ENCODE measurements at places on chromosomes 1 and 21.

DNA sequence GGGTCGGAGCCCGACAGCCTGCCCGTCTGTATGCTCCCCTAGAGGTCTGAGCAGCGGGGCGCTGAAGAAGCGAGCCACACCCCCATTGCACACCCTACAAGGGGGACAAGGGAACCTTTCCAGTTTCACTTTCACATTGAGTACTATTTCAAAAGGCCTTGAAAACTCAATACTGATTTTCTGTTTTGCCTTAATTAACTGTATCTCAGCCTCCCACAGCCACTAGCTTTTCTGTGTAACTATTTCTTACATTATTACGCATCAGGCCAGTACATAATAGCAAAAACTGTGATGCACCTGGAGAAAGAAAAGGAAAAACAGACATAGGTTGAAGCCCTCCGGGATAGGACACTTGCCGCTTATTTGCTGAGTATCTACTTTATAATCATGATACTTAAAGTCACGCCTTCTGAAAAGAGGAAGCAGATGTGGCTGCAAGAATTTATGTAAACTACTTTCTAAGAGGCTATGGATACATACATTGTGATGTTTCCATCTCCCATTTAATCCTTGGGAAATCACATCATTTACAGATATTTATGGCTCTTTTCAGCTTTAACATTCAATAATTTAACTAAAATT lies 1719.5 kb downstream of the MRPL39 start:
- peak; percentile 22 for DNase-seq

- no peak for DNase-seq
Measured at GRCh38 chr1:215052256-215053015, 30.1 kb upstream of the KCNK2 start.

DNA sequence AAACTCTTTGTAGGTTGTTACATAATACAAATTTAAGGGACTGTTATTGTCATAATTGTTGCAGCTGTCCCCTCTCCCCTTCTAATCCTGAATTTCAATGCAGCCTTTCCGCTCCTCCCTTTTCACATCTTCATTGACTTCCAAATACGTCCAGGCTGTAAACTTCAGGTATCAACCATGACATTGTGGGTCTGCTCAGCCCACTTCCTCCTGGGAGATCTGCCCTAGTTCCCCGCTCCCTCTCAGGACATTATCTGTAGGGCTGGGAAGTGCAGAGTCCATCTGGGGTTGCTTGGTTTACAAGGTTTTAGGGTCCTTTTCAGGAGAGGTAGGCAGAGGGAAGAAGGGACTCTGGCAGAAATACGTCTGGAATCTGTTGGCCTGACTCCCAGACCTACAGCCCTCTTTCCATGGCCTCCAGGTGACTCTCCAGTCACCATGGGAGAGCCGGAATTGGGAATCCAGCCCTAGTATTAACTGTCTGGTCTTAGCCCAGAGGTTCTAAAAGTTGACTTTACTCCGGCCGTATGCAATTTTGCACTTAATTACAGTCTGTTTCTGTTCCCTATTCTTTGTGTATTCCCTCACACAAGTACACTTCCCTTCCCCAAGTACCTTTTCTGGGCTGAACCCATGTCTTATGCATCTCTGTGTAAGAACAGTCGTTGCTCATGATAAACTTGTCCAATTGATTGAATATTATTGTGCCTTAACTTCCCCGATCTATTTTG lies 4.7 kb upstream of the DENND2D start:
- no peak for DNase-seq

DNA sequence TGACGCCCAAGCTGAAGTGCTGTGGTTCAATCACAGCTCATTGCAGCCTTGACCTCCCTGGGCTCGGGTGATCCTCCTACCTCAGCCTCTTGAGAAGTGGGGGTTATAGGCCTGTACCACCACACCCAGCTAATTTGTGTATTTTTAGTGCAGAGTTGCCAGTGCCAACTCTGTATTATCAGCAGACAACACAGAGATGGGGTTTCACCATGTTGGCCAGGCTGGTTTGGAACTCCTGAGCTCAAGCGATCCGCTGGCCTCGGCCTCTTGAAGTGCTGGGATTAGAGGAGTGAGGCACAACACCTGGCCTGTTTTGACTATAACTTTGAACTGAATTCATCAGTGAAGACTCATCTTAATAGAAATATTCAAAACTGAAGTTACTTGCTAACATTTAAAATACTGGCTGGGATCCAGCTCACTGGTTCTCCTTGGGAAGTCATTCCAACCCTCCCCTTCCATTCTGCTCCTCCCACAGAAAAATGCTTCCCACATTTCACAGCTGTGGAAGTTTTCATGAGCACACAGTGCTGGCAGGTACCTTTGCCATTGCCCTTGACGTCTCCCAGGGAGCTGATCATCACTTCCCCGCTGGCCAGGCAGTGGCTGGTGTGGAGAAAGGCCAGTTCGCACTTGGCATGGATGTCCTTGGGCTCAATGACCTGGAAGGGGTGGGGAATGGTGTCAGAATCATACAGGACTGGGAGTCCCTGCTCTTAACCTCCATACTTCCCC lies 4.7 kb downstream of the SELENBP1 start:
- no peak for DNase-seq

DNA sequence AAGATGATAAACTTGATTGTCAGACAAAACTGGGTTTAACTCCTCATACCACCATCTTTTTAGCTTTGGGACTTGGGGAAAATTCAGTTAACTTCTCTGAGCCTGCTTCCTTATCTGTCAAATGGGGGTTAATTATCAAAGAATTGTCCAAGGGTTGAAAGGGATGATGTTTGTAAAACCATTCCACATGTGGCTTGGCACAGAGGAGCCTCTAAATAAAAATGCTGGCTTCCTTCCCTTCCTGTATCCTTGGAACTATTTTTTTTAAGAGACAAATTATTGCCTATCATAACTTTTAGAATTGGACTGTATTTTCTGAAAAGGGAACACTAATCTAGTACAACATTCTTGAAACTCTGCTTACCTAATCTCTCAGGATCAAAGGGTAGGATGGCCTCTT lies 143.4 kb upstream of the USP24 start:
- no peak for DNase-seq

GRCh38 chr1:182993746-182994145 lies 29.5 kb upstream of the LAMC1 start:
- no peak for DNase-seq

DNA sequence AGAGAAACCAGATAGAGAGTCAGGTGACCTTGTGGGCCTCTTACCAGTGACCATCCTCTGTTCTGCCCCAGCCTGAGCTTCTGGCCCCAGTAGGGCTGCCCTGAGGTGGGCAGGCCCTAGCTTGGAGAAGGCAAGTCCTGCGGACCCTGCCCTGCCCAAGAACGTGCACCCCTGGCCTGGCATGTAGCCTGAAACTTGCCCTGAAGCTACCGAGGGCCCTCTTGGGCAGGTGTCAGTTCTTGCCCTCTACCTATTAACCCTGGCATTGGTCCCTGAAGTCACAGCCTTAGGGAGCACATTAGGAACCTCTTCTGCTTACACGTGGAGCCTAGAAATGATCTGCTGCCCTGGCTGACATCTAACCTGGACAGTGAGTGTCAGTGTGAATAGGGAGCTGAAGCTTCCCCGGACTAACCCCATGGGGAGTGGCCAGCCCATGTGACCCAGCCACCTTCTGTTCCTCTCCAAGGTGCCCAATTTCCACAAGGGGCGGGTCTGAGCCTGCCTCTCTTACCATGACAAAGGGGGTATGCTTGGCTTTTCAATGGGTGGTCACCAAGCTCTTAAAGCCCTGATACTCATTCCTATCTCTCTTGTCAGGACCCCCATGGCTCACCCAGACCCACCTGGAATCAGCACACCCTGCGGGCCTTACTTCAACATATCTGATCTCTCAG lies 163.0 kb downstream of the ZSCAN20 start:
- no peak for DNase-seq

DNA sequence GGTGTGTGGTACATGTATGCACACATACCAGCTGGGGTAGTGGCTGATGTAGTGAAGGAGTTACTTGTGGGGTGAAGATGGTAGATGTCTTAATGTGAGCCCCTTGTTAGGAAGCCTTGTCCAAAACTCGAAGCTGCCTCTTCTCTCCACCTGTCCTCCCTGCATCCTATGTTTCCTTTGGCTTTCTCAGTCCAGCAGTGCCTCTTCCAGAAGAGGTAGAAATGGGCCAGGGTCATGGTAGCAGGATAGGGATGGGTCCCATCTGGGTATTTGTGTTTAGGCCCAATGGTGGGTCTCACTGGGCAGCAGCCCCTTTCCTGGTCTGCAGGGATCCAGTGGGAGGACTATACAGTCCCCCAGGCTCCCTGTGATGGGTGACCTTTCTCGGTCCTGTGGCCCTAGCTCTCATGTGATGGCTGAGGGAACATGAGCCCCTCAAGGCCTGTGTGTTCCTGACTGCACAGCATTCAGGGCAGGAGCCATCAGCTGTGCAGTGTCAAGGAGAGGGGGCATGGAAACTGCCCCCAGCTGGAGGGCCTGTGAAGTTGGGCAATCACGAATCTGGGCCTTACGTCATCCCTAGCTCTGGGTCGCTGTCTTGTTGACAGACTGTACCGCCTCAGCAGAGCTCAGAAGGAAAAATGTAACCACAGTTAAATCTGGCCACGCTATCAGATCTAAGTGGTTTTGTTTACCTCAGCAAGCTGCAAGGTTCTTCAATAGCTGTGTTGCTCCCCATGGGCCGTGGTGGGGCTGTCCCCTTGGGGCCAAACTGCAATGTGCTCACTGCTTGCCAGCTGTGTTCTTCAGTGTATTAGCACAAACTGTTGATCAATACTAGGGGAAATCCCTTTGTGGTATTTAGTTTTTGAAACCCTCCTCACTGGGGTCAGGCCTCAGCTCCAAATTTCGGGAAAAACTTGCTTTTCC lies 82.7 kb downstream of the NOS1AP start:
- no peak for DNase-seq

GRCh38 chr1:11031624-11032262 lies 15.3 kb downstream of the MASP2 start:
- DNase-seq = no peak

GRCh38 chr1:145906954-145907753 lies 2.7 kb downstream of the ITGA10 start:
- DNase-seq = no peak

Data from activated T-cell treated with anti-CD3 and anti-CD28 coated beads, Interleukin-2, amount 50 U/mL, for 4 hours (primary cell).